Left ventricle myocardium superior (tissue), 1 donor: ENCODE measurements at places on chromosomes 2 and 18.

DNA sequence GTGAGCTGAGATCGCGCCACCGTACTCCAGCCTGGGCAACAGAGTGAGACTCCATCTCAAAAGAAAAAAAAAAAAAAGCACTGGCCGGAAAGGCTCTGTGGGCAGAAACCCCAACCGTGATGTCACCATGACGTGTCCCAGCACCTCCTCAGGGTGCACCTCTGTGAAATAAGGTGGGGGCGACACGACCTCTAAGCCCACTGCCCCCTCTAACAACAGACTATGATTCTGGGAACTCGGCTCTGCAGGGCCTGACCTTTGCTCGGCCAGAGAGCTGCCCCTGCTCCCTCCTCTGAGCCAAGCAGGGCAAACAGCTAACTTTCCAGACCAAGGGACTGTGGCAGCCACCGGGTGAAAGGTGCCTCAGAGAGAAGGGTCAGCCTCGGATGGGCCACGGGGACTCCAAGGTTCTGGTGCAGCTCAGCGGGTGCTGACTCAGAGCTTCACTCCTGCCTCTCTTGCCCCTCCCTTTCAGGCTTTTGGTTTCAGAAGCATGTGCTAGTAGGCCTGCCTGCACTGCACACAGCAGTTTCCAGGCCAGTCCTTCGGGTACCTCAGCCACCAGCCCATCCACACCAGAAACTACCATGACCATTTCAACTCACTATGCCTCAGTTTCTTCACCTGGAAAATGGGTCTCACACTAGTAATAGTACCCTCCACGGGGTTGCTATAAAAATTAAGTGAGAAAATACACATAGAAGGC lies 8.0 kb downstream of the TMBIM1 start:
- DNase-seq = peak; percentile 48

GRCh38 chr2:231296401-231296974 lies 98.1 kb downstream of the ARMC9 start:
- no peak for DNase-seq

DNA sequence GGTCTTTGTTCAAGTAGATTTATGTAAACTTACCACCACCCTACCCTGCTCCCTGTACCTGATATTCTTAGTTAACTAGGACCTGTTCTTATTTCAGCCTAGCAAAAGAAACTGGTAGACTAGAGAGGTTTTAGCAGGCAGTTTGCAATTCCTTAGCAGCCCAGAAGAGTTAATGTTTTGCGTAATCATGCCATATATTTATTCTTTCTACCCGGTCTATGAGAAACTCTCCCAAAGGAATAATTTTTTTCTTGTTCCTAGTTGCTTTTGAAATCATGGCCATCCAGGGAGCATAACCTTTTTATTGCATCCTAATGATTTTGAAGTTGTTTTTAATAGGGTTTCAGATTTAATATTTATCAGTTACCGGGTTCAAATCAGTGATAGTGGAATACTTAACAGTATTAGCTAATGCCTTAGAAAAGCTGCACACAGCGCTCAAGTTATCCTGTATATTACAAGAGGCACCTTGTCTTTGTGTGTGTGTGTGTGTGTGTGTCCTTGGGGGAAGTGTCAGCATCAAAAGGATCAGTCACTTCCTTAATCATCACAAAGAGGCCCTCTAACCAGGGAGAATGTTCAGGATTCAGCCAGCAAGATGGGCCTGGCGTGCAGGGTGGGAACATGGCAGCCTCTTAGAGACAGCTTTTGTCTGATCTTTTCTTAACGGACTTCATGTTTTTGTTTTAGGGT lies 52.9 kb downstream of the CABLES1 start:
- DNase-seq = no peak

- no peak for DNase-seq
These were observed 324.7 kb upstream of the PIK3C3 start for GRCh38 chr18:41630232-41630886.

- peak; percentile 43 for DNase-seq
These were observed 304.7 kb downstream of the FBXO15 start for GRCh38 chr18:73842795-73843394.

GRCh38 chr2:121567957-121568409 lies 37.3 kb downstream of the RNU4ATAC start:
- no peak for DNase-seq

- DNase-seq = no peak
These were observed 145.2 kb downstream of the MGAT5 start for GRCh38 chr2:134399096-134399495.

DNA sequence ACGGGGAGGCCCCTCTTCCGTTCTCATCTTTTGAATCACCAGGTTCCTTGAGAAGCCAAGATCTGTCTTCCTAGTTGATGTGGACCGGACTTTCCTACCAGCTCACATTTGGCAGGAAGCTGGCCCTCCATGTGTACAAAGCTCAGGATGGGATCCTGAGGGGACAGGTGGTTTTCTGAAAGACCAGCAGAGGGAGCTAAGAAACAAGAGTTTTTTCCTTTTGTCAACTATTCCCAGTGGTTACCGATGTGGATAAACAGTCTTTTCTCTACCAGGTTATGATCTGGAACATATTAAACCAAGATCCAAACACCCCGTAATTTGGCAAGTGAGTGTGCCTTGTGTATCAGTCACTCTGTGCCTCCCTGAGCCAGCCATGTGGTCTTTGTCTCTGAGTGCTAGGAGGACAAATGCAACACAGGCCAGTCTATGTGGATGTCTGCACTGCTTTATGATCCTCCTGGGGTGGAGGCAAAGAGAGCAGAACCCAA lies 25.1 kb upstream of the ARHGAP25 start:
- DNase-seq = no peak
